ENCODE measurements at places on chromosomes 3 and 15.

DNA sequence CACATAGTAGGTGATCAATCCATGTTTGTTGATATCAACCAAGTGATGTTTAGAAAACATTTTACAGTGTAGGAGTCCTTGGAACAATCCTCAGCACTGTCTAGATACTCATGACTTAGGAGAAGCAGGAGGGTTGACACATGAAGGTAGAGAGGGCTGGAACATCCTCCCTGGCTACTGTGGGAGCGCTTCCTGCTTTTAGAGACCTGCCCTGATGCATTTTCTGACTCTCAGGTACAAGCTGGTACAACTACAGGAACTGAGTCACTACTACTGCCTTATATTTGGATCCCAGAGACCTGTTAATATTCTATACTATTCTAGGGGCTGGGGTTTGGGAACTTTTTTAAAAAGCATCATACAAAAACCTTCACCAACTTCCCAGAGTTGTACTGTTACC is 20.1 kb downstream of the GPR156 start:
- no peak for DNase-seq

GRCh38 chr3:15667484-15667883 is 65.9 kb downstream of the BTD start:
- DNase-seq, result no peak

DNA sequence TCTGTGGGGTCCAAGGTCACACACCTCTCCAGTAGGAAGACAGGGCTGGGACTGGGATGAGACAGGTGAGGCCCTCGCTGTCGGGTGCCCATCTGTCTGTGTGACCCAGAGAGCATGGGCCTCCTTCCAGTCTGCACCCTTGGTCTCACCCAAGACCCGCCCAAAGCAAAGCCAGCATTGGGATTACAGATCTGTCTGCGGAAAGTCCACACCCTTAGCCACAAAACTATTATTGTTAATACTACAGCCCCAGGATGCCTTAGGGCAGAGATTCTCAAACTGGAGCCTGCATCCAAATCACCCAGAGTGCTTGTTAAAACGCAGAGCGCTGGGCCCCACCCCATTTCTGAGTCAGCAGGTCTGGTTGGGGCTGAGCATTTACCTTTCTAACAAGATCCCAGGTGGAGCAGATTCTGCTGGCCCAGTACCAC is 58.5 kb upstream of the ZNF148 start:
- no peak for DNase-seq

DNA sequence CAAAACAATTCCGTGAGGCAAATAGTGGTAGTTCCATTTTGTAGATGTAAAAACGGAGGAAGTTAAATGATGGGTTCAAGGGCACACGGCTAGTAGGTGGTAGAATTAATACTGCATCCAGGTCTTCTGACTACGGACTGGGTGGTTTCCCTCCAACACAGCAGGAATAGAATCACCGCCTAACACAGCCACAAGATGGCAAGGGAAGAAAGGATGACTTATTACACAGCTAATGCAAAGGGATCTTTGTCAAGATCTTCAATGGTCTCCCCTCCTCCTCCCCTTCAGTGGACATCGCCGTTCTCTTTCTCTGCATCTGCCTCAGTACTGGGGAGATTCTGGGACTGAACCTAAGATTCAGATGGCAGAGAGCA is 524 bp upstream of the TOPBP1 start:
- DNase-seq, result no peak

- no peak for DNase-seq
Observed at GRCh38 chr3:4804161-4805058, 174.8 kb upstream of the BHLHE40 start.
